ENCODE measurements at places on chromosomes 4 and X. TPM values are rescaled to one million over a fixed set of nuclear protein-coding genes. Genes with fewer than 3 reads are reported as not detected.

The BRS3 gene
- not detected for total RNA-seq

The LUZP4 gene
- total RNA-seq: not detected

The CFI gene
- 248 TPM for total RNA-seq

The OSTC gene
- 71.2 TPM for total RNA-seq

The NLGN3 gene
- 0.82 TPM for total RNA-seq

Measured in kidney (tissue), 22 donors.